ENCODE measurements at places on chromosomes 3 and 15.

- no peak for DNase-seq
Measured at GRCh38 chr3:126245811-126246727, 65.7 kb upstream of the ALDH1L1 start.

DNA sequence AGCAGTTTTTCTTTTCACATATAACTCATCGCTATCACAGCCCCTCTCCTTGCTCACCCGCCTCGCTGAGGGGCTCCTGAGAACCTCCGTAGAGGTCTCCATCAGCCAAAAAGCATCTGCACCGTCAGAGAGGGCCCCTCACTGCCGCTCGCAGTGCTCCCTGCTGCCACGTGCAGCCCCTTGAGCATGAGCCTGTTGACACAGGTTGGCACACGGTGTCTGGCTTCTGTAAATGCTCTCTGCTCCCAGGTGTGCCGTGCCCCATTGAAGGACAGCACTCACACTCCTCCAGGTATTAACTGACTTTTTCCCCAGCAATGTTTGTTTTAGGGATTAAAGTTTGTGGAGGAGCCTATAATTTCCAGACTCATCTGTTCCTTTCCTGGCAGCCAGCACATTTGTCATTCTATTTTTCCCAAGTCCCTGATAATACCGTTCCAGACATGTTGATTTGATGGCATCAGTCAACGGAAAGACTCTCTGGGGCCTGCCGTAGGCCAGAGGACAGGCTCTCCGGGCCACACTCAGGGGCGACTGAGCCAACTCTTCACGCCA lies 2.1 kb upstream of the FURIN start:
- DNase-seq, result no peak

DNA sequence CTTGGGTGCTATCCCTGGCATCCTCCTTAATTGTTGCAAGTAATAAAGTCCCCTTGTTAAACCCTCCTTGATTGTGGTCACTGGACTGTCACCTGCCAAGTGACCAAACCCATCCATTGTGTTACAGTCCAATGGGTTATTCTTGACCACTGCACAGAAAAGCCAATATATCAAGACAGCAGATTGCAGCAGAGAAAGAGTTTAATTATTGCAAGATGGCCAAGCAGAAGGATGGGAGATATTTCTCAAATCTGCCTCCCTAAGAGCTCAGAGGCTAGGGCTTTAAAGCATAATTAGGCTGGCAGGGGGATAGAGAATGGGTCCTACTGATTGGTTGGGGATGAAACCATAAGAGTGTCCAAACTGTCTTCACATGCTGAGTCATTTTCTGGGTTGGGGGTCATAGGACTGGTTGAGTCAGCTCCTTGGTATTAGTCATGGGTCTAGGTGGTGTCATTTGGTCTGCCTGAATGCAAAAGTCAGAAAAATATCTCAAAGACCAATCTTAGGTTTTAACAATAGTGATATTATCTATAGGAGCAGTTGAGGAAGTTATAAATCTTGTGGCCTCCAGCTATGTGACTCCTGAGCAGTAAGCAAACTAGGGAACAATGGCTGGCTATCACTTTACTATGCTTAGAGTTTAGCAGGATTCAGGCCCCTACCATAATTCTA lies 19.1 kb upstream of the XYLB start:
- DNase-seq, result peak; percentile 15

- no peak for DNase-seq
Measured at GRCh38 chr3:114550165-114550564, 256.3 kb downstream of the TIGIT start.
